Spinal cord (tissue), 10 donors: ENCODE measurements at places on chromosomes 13 and 19. TPM values are rescaled to one million over a fixed set of nuclear protein-coding genes. Genes with fewer than 3 reads are reported as not detected.
A peak's percentile ranks its signal among the peaks of the same experiment; 100 is the strongest.

OR7C1 gene
- total RNA-seq, result 0.83 TPM

GRCh38 chr19:2791876-2792275 is 6.6 kb downstream of the THOP1 start:
- H3K4me3 ChIP-seq, result no peak overlapping the region
- DNase-seq, result no peak
- peaks cover 86% of the 10 kb centered on the region for H3K36me3 ChIP-seq

DNA sequence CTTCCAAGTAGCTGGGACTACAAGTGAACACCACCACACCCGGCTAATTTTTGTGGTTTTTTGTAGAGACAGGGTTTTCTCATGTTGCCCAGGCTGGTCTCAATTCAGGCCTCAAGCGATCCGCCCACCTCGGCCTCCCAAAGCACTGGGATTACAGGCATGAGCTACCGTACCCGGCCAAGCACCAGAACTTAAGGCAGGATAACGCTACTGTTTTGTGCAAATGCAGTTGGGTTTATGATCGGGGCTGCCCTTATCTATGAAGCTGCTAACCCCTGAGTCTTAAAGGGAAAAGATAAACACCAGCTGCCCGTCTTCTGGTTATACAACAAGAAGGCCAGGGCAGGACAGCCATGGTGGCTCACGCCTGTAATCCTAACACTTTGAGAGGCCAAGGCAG is 12.6 kb upstream of the TM6SF2 start:
- no peak overlapping the region for H3K4me3 ChIP-seq
- H3K36me3 ChIP-seq, result peaks cover 74% of the 10 kb centered on the region
- H3K27ac ChIP-seq, result no peak overlapping the region
- DNase-seq, result no peak
- H3K27me3 ChIP-seq, result no peaks in the 10 kb centered on the region

DNA sequence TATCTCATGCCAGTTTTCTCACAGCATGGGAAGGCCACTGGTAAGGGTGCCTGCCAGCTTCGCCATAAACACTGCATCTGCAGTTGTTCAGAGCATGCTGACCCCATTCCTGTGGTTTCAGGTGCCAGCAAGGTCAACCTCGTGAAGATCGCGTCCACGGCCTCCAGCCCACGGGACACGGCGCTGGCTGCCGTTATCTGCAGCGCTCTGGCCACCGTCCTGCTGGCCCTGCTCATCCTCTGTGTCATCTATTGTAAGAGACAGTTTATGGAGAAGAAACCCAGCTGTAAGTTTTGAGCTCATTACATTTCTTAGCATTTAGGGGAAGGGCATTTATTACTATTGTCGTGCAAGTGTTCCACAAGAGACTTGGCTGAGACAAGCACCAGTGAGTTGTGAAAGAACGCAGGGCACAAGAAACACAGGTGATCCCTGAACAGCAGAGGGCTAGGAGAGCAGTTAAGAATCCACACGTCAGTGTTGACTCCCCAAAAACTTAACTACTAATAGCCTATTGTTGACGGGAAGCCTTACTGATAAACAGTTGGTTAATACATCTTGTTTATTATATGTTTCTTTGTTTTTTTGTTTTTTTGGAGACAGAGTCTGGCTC is 88.8 kb downstream of the TNFRSF19 start:
- H3K27ac ChIP-seq, result no peak overlapping the region
- H3K36me3 ChIP-seq, result peaks cover 10% of the 10 kb centered on the region
- no peak for DNase-seq

- H3K27me3 ChIP-seq, result no peaks in the 10 kb centered on the region
- peak within 1 kb of the TSS; percentile 94 for H3K27ac ChIP-seq
- H3K4me3 ChIP-seq, result peak within 1 kb of the TSS; percentile 73
- H3K4me1 ChIP-seq, result peaks cover 40% of the 10 kb centered on the region
- peak; percentile 99 for DNase-seq
- peaks cover 2% of the 10 kb centered on the region for H3K36me3 ChIP-seq
These were observed at the start of gene SLC27A1 for GRCh38 chr19:17470068-17470841. TSS of gene SLC27A1 (plus strand) at chr19:17470524. CDS start at chr19:17470541, 17 bp downstream.

GRCh38 chr13:30800107-30800506 is 64.8 kb downstream of the ALOX5AP start:
- no peak overlapping the region for H3K4me3 ChIP-seq
- H3K36me3 ChIP-seq, result no peaks in the 10 kb centered on the region
- H3K27ac ChIP-seq, result no peak overlapping the region
- peaks cover 45% of the 10 kb centered on the region for H3K4me1 ChIP-seq
- no peak for DNase-seq
- H3K27me3 ChIP-seq, result no peaks in the 10 kb centered on the region

GRCh38 chr19:17868669-17869068 is 3.1 kb upstream of the SLC5A5 start:
- H3K27me3 ChIP-seq, result peaks cover 52% of the 10 kb centered on the region
- H3K27ac ChIP-seq, result no peak overlapping the region
- peaks cover 7% of the 10 kb centered on the region for H3K4me1 ChIP-seq
- H3K36me3 ChIP-seq, result peaks cover 35% of the 10 kb centered on the region
- DNase-seq, result no peak
